AG04450 (cell line): ENCODE measurements at places on chromosomes 5 and 9. TPM values are rescaled to one million over a fixed set of nuclear protein-coding genes. Genes with fewer than 3 reads are reported as not detected.

The ANKRD33B gene
- 4.6 and 4.8 TPM in 2 replicates for polyA plus RNA-seq

The ELOVL7 gene
- 0.06 and 0.11 TPM in 2 replicates for polyA plus RNA-seq

The SPATA31A1 gene
- not detected in 2 replicates for polyA plus RNA-seq

The ANGPTL2 gene
- polyA plus RNA-seq = 107 and 108 TPM in 2 replicates

The PHF24 gene
- not detected in 2 replicates for polyA plus RNA-seq

The RPS14 gene
- 3,620 and 4,046 TPM in 2 replicates for polyA plus RNA-seq

The PCDHGA5 gene
- polyA plus RNA-seq = 1.4 and 1.8 TPM in 2 replicates

The ADRB2 gene
- polyA plus RNA-seq = 0.63 and 0.65 TPM in 2 replicates

The RAPGEF6 gene
- 8.1 and 13.1 TPM in 2 replicates for polyA plus RNA-seq

The BAAT gene
- polyA plus RNA-seq = not detected in 2 replicates

The COL15A1 gene
- polyA plus RNA-seq = 3.0 and 3.2 TPM in 2 replicates

The CEL gene
- polyA plus RNA-seq = 0.24 and 0.41 TPM in 2 replicates

The SLC46A2 gene
- polyA plus RNA-seq = not detected in 2 replicates

The TOR4A gene
- 14.1 and 18.7 TPM in 2 replicates for polyA plus RNA-seq

The SPATA31E1 gene
- 0.02 and 0.07 TPM in 2 replicates for polyA plus RNA-seq

The ZNF366 gene
- not detected in 2 replicates for polyA plus RNA-seq

The PCDHA9 gene
- 0.02 TPM in 1 of 2 replicates, not detected in the other for polyA plus RNA-seq

The SPATA31A3 gene
- polyA plus RNA-seq = not detected in 2 replicates

The GRIN3A gene
- polyA plus RNA-seq = not detected in 2 replicates
